ENCODE measurements at places on chromosomes 11 and 22.
A peak's percentile ranks its signal among the peaks of the same experiment; 100 is the strongest.

GRCh38 chr11:73245461-73245860, 26.7 kb upstream of the P2RY6 start:
- no peak for DNase-seq

DNA sequence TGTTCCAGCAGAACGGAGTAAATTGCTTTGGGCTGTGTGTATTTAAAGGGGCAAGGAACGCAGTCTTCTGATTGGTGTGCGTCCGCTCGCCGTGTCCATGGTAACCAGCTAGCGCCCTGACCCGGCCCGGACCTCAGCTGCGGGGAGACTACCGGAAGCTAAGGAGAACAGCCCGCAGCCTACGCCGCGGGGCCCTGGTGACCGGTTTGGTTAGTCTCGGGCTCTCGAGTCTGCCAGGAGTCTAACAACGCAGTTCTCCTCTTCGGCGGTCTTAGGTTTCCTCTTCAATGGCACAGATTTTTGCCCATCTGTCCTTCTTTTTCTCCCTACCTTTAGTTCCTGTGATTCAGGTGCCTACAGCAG, 3.5 kb upstream of the OR56A3 start:
- no peak for DNase-seq

- peak; percentile 34 for DNase-seq
These were observed 72.0 kb upstream of the NARS2 start for GRCh38 chr11:78646564-78647185.

GRCh38 chr11:83609191-83609590, 323.0 kb upstream of the CCDC90B start:
- DNase-seq: no peak

DNA sequence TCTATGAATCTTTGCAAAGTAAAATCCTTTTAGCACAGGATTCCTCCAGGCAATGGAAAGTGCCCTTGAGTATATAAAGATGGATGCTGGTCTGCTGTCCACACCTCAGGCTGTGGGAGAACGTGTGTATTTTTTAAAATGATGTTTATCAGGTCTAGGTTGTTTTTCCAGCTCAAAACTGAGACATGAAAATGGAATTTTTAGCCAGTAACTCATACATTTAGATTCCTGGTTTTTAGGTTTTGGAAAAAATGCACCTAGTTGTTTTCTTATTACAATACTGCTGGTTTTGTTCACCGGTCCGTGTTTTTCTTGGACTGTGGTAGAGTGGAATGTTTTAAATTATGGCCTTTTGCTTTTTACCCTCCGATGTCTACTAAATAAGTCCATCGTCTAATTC, 554.7 kb downstream of the SOX6 start:
- DNase-seq: no peak

DNA sequence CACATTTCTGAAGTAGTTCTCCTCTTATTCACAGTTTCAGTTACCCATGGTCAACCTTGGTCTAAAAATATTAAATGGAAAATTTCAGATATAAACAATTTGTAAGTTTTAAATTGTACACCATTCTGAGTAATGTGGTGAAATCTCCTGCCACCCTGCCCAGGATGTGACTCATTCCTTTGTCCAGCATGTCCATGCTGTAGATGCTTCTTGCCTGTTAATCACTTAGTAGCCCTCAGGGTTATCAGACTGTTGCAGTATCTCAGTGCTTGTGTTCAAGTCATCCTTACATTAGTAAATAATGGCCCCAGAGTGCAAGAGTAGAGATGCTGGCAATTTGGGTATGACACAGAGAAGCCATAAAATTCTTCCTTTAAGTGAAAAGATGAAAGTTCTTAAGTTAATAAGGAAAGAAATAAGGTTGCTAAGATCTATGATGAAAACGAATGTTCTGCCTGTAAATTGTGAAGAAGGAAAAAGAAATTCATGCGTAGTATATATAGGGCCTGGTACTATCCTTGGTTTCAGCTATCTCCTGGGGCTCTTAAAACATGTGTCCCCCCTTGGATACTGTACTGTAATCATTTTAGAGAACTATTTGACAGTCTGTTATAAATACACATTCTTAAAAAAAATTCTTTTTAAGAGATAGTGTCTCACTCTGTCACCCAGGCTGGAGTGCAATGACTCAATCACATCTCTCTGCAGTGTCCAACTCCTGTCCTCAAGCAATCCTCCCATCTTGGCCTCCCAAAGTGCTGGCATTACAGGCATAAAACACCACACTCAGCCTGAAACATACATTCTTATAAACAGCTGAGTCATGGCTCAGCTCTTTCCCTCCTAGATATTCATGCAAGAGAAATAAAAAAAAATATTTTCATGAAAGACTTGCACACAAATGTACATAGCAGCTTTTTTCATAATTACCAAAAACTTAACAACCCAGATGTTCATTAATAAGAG, 31.3 kb downstream of the MTNR1B start:
- no peak for DNase-seq

DNA sequence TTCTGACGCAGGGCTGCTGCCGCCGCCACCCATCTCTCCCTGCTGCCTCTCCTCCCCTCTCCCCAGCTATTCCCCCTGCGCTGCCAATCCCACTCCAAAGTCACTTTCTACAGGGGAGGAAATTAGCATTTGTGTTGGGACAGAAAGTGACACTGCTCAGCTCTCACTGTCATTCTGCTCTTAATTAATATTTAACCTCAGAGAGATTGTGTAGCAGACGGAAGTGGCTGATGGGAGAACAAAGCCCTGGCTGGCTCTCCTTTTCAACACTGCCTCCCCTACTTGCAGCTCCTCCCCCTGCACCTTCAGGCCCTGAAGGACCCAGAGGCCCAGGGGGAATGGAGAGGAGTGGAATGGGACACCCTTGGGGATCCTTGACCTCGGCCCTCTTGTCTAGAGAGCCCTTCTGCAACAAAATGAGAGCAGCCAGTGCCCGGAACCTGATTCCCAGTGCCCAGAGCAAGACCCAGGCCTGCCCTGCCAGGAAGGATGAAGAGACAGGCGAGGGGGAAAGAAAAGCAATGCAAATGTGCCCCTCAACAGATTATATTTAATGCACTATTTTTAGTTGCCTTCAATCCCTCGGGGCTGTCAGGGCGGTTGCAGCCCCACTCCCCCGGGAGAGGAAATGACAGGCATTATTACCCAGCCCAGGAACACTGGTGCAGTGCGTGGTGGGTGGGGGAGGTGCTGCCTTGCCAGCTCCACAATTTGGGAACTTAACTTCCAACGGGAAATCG, 14.6 kb upstream of the NRGN start:
- no peak for DNase-seq
